ENCODE measurements at places on chromosomes 1 and 21.

DNA sequence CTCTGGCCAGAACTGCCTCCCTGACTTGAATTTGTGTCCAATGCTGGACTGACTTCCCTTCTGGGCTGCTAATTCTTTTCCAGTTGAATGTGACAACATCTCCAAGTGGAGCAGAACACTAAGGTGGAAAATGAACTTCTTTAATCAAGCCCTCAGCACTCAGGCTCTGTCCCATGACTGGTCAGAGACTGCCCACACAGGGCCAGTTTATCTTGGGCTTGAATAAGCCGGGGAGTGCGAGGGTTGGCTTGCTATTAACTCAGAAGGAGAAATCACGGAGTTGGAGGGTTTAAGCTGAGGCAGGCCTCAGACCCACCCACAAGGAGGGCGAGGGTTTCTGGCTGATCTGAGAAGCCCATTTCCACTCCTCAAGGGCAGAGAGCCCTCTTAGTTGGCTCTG is 12.4 kb downstream of the KCNA10 start:
- DNase-seq, result no peak

GRCh38 chr1:156676820-156677615 is at the start of gene NES:
Gene NES (minus strand): TSS chr1:156677407. CDS start chr1:156677264, 143 bp downstream.
- DNase-seq, result peak; percentile 22

GRCh38 chr1:59672851-59673572 is 141.7 kb upstream of the HOOK1 start:
- DNase-seq, result no peak

DNA sequence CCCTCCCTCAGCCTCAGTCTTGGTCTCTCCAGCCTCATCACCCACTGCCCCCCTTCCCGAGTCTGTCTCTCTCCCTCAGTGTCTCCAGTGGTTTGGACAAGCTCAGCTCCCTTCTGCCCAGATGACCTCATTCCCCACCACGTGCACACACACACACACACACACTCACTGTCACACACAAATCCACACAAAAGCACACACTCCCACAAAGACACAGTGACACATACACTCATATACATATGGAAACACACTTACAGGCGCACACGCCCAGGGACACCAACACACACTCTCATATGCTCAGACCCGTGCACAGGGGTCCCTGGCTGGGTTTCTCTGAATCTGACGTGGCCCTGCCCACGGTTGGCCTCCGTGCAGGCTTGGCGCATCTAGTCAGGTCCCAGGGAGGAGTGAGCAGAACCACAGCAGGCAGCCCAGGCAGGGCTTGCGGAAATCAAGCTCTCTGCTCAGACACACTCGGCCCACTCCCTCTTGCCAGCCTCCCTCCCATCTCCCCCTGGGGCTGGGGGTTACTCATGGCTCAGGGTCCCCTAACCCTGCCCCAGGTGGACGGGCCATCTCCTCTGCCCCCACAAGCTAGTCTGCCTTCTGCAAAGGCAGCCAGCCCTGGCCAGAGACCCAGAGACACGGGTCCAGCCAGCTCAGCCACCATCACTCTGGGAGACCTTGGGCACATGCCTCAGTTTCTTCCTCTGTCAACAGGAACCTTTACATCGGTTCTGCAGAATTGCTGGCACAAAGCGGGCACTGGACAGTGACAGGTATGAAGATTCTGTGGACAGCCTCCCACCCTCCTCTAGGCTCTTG is 38.5 kb upstream of the FAM131C start:
- DNase-seq, result no peak

- no peak for DNase-seq
These were observed 20.9 kb downstream of the MCOLN3 start for GRCh38 chr1:85027242-85027983.

- no peak for DNase-seq
These were observed 51.0 kb upstream of the ERRFI1 start for GRCh38 chr1:8077120-8077573.

DNA sequence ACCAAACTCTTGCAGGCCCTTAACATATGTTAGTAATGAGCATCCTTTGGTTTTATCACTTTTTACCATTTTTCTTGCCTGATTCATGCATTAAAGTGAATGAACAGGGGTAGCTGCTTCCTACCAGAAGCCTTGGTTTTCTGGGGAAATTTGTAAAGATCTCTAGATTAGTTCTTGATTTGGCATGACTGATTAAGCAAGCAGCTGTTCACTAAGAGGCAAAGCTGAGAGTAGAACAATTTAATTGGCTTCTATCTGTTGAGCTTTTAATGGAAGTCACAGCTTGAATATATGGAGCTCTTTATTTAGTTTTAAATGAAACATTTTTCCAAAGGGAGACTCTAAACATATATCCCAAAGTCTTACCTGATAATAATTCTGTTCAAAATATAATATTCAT is 23.6 kb downstream of the TLCD4 start:
- peak; percentile 21 for DNase-seq

- no peak for DNase-seq
These were observed 92.9 kb downstream of the BEND5 start for GRCh38 chr1:48683839-48684238.

DNA sequence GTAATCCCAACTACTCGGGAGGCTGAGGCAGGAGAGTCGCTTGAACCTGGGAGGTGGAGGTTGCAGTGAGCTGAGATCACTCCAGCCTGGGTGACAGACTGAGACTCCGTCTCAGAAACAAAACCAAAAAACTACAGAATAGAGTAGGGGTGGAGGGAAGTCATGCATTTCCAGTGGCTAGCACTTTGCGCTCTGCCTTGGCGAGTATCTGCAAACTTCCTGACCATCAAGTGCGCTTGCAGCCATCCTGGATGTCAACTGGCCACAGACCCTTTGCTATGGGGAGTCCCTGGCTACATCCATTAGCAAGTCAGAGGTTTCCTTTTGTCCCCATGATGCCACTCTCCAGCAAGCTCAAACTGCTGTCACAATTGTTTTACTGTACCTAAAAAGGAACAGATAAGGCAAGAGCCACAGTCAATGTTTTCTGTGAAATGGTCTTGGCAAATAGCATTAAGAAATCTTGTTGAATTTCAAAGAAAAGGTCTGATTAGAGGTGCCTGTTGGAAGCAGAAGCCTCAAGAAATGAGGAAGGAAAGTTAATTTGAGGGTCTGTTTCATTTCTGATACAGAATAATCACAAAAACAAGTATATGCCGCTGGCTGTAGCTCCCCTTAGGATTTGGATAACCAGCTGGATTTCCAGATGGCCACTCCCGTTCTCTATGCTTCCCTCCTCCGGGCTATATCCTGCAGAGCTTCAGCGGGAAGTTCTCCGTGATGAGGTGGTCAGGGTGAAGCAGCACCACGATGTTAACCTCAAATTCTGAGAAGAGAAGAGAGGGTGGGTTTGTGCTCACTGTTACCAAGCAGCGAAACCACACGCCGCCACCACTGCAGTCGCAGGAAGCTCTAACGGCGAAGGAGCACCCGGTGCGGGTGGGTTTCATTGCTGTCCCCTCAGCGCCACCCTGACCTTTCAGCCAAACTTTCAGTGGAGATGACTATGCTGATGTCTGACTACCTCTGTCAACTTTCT is 42.0 kb downstream of the VPS26C start:
- DNase-seq, result no peak

- peak; percentile 77 for DNase-seq
These were observed 137.8 kb downstream of the BARHL2 start for GRCh38 chr1:90579212-90579802.

GRCh38 chr1:205294175-205294917 is 27.2 kb downstream of the NUAK2 start:
- no peak for DNase-seq

GRCh38 chr1:152622803-152623202 is at the start of gene LCE3A:
Gene LCE3A (minus strand): TSS chr1:152623103. CDS start chr1:152623103, 0 bp downstream.
- no peak for DNase-seq

DNA sequence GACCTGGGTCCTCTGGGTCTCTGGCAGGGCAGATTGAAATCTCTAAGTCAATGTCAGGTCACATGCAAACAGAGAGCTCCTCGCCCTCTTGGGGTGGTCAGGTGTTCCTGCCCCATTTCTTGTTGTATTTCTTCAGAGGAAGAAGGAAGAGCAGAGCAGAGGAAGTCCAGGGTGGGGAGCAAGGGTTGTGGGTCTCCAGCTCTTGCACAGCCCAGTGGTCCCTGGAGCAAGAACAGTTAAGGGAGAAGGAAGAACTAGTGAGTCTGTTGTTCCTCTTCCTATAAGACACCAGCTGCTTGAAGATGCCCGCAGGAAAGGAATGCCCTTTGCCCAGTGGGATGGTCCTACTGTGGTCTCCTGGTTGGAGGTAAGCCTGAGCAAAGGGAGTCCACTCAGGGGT is 26.3 kb downstream of the MYOG start:
- no peak for DNase-seq

DNA sequence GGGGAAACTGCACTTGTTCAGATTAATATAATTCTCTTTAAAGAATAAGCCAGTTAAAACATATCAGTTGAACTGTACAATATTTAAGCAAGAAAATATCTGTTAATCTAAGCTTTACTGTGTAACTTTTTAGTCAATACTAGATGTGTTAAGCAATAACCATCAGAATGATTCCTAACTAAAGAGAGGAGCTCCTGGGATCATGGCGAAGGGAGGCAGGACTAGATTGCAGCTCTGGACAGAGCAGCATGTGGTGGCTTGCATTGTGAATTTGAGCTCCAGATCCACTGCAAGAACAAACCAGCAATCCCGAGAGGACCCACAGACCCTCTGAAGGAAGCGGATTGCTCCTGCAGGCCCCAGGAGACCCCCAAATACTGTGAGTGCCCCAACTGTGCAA is 21.9 kb downstream of the LYST start:
- DNase-seq, result no peak

- DNase-seq, result no peak
These were observed 73.9 kb downstream of the KCNJ6 start for GRCh38 chr21:37842163-37842919.

GRCh38 chr1:3034162-3034561 is 12.9 kb downstream of the ACTRT2 start:
- DNase-seq, result no peak
